ENCODE measurements at places on chromosomes 2 and 18.

DNA sequence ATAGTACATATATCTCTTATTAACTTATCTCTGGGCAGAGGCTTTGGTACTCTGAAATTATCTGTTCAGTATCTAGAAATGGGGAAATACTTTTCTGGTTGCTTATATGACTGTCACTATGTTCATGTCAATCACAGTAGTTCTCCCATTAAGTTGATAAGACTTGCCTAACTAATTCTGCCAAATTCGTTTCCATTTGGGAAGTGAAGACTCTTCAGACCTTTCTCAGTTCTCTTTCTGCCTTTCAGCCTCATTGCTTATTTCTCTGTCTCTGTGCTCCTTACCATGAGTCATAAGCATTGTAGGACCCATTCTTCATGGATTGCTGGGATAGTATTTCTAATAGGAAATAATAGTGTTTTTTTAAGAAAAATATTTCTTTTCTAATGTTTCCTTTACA lies 113.5 kb downstream of the PHLPP1 start:
- DNase-seq: no peak

DNA sequence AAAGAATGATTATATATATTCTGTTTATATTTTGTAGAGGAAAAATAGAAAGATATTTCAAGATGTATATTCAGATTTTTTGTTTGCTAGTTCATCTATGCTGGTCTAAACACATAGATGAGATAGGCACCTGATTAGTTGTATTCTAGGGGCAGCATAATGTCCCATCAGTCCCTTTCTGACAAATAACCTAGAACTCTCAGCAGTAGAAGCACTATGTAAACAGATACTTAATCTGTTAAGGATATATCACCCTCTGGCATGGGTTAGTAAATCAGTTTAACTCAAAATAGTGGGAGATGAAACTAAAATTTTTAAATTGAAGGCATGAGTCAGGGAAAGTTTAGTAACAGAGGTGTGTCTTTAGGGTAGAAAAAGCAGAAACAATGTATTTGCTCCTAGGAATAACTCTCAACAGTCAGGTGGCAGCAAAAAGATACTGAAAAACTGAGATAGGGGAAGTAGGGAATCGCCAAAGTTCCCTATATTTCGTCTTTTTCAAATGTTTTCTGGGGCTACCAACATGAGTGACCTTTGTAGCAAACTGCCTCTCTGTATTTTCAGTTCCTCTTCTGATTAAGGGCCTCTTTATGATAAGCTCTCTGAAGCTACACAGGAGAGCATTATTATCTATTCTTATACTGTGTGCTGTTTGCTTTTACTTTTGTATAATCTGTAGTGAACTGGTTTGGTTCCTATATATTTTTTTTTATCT lies 5.7 kb downstream of the PPP1R1C start:
- no peak for DNase-seq

GRCh38 chr18:37266290-37266689 lies 299.3 kb downstream of the CELF4 start:
- no peak for DNase-seq

GRCh38 chr18:23805898-23806297 lies 116.6 kb downstream of the LAMA3 start:
- DNase-seq: no peak

DNA sequence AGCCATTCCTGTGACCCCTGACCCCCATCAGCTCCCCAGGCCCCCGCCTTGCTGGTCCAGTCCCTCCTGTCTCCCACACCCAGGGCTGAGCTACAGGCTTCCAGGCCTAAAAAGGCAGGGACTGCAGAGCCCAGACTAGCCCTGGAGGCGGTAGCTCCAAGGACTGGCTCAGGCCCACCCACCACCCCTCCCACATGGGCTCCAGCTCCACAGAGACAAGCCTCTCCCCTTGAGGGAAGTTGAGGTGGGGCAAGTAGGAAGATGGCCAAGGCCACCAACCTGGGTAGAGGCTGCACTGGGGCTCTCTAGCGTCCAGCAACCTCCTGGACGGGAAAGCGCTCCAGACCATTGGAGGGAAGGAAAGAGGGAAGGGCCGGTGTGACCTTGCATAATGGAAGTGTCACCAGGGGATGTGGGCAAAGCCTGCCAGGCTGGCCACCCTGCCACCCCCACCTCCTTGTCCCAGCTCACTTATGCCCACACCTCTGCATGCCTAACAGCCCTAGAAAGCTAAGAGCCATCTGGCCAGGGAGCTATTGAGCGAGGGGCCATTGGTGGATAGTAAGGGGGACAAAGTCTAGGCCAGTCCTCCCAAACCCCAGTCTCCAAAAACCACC lies 63.1 kb downstream of the TNS1 start:
- DNase-seq: no peak

Measured in stimulated activated CD4-positive, alpha-beta T cell treated with anti-CD3 and anti-CD28 coated beads, TNF-alpha, amount 100 ng/mL, for 48 hours (primary cell).